ENCODE measurements at places on chromosomes 5 and 9. TPM values are rescaled to one million over a fixed set of nuclear protein-coding genes. Genes with fewer than 3 reads are reported as not detected.

DNA sequence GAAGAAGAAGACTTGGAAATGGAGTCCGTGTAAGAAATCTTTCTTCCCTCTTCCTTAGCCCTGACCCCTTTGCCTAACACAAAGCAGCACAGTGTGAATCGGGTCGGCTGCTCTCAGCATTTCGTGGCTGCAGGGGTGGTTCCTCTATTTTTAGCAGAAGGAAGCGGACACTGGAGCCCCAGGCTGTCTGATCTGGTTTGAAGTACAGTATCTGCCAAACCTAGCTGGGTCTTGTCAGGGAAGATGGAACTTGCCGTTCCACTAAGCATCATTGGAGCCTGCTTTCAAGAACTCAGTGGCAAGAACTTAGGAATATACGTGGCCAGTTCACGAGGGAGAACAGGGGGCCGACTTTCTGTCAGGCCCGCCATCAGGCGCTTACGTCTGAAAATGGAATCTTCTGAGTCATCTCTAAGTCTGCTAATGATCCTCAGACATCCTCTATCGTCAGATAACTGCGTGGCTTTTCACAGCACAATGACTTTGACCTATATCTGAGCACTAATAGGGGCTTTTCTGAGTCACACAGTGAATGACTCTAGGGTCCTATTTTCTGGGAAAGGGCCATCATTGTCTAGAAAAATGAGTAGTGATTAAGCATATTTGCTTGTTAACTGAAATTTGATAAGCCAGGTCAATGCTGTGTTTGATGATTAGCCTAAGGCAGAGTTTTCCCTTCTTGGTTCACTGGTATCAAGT is 43.3 kb upstream of the NCS1 start:
- peak; percentile 66 for DNase-seq

The ADAMTS12 gene
- total RNA-seq: 0.17 TPM

The GABRA6 gene
- total RNA-seq: not detected

- DNase-seq: no peak
These were observed 64.9 kb downstream of the CDC42SE2 start for GRCh38 chr5:131328536-131329285.

- no peak for DNase-seq
These were observed 551.1 kb downstream of the CAAP1 start for GRCh38 chr9:26341545-26341944.

The PPP2CA gene
- 106 TPM for total RNA-seq

DNA sequence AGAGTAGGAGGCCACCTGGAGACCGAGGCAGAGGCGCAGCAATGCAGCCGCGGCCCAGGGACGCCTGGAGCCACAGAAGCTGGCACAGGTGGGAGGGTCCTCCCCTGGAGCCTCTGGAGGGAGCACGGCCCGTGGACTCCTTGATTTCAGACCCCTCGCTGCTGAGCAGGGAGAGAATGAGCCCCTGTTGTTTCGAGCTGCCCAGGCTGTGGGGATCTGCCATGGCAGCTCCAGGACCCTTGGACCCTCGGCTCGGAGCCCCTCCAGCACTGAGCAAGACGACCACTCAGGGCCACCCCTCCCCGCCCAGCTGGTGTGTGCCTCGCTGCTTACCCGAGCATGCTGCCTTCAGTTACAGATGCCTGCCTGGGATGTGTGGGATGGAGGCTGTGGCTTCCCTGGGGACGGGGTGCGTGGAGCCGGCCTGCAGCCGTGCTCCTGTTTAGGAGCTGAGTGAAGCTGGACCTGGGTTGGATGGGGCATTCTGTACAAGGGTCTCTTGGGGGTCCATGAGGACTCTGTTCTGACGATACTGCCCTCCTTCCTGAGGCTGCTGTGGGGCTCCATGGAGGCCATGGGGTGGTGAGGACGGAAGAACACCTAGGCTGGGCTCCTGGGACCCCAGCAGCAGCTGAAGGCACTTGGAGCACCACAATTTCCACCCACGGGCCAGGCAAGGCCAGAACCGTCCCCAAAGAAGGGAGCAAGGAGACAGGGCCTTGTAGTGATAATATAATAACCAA is 115.1 kb upstream of the LPCAT1 start:
- no peak for DNase-seq

The SPINK1 gene
- not detected for total RNA-seq

GRCh38 chr9:112188884-112189283 is 13.8 kb upstream of the SUSD1 start:
- DNase-seq: no peak

DNA sequence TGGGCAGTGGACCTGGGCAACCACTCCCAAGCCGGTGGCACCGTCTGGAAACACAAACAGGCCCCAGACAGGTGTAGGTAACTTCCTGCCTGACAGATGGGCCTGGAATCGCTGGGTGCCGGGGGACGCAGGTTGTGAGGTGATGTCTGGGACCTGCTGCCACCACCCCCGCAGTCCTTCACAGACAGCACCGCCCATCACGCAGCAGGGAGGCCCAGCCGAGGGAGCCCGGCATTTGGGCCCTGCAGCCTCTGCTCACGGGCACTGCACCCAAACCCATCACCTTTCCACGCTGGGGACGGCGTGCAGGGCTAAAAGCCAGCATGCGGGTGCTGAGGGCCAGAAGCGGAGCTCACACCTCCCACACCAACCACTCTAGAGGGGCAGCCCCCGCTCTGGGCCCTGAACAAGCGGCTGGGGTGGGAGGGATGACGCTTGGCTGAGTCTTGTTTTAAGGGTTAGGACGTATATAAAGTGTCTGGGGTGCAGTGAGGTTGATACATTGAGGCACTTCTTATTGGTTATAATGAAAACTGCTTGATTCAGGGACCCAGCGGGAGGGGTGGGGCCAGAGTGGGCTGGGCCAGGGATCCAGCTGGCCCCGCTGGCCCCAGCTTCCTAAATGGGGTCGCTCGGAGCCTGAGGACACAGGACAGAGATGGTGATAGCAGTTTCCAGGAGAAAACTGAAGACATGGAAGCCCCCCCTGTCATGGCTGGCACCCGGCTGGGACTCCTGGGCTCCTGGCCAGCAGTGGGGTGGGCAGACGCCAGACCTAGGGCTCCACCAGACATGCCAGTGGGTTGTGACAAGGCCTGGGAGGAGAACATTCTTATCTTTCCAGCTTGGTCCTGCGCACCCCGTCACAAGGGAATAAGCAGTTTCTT is 11.3 kb downstream of the MYMK start:
- DNase-seq: no peak

The KIF27 gene
- 4.7 TPM for total RNA-seq

GRCh38 chr5:10576790-10577189 is 12.9 kb downstream of the ANKRD33B start:
- no peak for DNase-seq

The MARCHF11 gene
- not detected for total RNA-seq

The SLC6A18 gene
- total RNA-seq: not detected

The GRIA1 gene
- not detected for total RNA-seq

- no peak for DNase-seq
These were observed 7.3 kb upstream of the RGS3 start for GRCh38 chr9:113456235-113456634.

DNA sequence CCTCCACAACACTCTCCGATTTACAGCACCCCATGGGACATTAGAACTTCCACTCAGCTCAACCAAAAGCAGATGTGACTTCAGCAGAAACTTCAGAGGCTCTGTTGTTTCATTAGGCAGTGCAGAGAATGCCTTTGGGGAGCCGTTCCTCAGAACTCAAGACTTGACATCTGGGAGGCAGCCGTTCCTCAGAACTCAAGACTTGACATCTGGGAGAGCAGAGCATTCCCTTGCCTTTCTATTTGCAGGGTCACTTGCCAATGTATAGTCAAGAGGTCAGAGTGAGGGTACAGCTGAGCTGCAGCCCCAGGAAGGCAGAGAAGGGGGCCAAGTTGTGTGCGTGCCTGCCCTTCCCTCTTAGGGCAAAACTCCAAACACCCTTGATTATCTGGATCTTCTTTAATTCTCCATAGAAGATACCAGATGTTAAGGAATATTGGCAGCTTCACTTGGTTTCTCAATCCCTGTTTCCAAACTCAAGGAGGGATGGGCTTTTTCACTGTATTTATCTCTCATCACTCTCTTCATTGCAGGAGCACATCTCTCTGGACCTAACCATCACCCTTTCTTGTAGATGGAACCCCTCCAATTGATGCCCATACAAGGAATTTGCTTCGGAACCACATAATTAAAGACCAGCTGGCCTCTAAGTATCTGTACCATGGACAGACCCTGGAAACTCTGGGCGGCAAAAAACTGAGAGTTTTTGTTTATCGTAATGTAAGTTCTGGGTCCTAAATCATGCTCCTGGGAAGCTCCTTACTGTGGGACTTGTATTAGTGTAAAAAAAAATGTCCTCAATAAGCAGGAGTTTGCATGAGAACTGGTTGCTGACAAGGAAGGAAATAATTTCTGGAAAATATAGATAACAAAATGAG is 25.6 kb downstream of the TGFBI start:
- DNase-seq: no peak

The CDH6 gene
- total RNA-seq: not detected

- no peak for DNase-seq
These were observed 576.4 kb upstream of the SGCD start for GRCh38 chr5:155750571-155750970.

The GNA14 gene
- total RNA-seq: not detected

The SHISAL2B gene
- total RNA-seq: not detected

DNA sequence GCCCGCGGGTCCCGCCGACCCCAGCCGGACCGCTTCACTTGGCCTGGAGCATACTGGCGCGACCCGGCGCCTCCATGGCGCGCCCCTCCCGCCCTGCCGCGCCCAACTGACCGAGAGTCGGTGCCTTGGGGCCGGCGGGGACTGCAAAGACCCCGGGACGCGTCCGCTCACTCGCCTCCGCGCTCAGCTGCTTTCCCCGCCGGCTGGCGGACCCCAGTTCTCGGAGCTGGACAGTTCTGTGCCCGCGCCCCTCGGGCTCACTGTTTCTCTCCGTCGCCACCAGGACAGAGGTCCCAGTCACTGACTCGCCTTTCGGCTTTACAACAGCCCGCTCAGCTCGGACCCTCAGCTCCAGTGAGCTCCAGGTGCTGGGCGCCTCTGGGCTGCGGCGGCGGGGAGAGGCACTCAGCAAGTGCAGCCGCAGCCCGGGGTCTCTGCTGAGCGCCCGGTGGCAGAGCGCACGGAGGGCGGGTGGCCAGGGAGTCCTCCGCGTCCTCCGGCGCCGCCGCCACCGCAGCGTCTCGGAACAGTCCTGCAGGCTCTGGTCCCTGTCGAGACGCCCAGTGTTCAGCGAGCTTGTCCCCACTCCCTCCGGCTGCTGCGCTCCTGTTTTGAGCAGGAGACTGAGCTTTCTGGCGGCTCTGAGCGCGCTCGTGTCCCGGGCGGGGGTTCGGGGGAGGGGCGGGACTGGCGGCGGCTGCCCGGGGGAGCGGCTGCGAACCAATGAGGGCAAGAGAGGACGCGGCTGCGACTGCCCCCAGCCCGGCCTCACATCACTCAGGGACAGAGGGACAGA is at the start of gene SMIM32:
SMIM32 (minus strand) TSS at position 637 of the 796 bp plus-strand sequence. CDS start 638 bp downstream, outside the sequence.
- no peak for DNase-seq

DNA sequence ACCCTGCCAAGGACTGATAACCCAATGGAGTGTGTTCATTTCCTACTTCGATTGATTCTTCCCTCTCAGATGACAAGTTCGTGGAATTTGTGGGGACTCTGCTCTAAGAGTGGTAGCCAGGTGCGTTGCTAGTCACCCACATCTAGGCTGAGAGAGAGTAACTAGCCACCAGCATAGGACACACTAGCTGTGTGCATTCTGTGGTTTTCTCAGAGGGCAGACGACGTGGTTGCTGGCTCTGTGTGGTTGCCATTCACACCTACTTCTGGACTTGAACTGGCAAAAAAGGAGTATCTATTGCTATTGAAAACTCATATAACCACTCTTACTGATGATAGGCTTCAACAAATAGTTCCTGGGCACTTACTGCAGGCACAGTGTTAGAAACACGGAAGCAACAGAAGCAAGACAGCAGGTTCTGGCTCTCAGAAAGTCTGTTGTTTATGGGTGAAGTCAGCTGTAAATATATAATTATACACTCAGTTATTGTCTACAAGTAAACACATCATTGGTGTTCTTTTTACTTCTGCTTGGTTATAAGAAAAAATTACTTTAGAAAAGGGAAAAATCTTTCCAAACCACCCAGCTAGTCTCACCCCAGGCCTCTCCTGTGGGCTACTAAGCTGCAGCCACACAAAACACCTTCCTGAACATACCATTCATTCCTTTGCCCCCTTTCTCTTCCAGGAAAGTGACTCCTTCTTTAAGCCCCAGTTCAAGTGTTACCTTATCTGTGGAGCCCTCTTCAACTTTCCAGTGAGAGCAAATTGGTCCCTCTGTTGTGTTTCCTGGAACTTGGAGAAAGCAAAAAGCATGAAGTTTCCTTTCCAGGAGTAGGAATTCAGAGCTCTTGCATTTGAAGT is 151.1 kb upstream of the HAPLN1 start:
- no peak for DNase-seq

The MLANA gene
- total RNA-seq: not detected

DNA sequence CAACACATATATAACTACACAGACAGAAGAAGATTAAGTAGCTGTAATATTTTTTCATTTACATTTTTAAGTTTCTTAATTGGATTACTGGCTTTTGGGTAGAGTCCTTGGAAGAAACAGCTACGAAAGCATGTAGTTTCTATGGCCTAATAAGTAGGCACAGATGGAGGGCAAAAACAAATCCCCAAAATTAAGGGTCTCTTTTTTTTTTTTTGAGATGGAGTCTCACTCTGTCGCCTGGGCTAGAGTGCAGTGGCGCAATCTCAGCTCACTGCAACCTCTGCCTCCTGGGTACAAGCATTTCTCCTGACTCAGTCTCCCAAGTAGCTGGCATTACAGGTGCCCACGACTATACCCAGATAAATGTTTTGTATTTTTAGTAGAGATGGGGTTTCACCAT is 27.1 kb upstream of the MTMR12 start:
- no peak for DNase-seq

The STPG3 gene
- total RNA-seq: not detected

The CD274 gene
- 23.0 TPM for total RNA-seq

DNA sequence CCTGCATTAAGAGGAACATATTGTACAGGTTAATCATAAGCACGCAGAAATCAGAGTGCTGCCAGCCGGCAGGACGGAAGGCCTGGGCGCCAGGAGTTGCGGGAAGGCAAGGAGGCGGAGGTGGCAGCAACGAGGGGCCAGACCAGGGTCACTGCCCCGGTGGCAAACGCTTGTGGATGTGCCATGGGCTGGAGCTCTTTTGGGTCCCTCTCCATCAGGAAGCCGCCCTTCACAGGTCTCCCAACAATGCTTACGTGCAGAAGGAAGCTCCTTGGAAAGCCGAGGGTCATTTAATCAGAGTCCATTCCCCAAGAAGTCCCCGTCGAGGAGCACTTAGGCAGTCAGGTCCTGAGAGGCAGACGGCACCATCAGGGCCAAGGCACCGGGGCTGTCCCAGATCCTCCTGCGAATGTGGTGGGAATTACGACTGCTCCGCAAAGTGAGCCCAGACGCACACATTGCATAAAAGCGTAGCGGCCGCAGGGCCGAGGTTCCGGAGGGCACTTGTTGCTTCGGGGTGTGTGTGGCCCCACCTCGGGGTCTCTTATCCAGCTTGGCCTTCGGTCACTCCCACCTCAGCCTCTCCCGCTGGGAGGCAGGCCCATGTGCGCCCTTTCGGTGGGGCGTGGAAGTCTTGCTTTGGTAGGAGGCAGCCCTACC is 20.5 kb downstream of the MRPL36 start:
- DNase-seq: no peak

The PCDHGB2 gene
- total RNA-seq: 0.55 TPM

GRCh38 chr5:15002173-15002572 is 130.6 kb upstream of the ANKH start:
- no peak for DNase-seq

The ALDH1A1 gene
- total RNA-seq: 0.44 TPM

The TBC1D9B gene
- total RNA-seq: 84.3 TPM
